Esophagus mucosa (tissue), 1 donor: ENCODE measurements at places on chromosomes 5 and 9. TPM values are rescaled to one million over a fixed set of nuclear protein-coding genes. Genes with fewer than 3 reads are reported as not detected.

Gene OR13C8
- not detected for total RNA-seq

Gene NDUFS6
- 30.7 TPM for total RNA-seq

Gene LMBRD2
- 5.8 TPM for total RNA-seq

Gene NRARP
- 20.4 TPM for total RNA-seq

Gene SPATA31A3
- not detected for total RNA-seq

Gene C7
- total RNA-seq, result 8.4 TPM
